ENCODE measurements at places on chromosomes 4 and X.

DNA sequence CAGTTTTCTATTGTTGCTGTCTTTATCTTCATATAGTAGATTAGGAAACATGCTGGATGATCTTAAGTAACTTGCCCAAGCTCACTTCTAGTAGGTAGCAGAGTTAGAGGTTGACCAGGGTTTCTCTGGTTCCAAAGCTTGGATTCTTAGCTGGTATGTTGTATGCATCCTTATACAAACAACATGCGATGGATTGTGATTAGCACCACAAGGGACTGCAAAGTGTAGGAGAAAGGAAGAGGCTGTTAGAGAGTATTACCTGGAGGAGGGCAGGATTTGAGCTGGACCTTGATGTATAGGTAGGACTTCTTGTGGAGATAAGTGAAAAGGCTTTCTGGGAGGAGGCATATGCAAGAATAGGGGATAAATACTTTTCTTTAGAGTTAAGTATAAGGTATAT is 5.6 kb downstream of the STIM2 start:
- no peak for DNase-seq

DNA sequence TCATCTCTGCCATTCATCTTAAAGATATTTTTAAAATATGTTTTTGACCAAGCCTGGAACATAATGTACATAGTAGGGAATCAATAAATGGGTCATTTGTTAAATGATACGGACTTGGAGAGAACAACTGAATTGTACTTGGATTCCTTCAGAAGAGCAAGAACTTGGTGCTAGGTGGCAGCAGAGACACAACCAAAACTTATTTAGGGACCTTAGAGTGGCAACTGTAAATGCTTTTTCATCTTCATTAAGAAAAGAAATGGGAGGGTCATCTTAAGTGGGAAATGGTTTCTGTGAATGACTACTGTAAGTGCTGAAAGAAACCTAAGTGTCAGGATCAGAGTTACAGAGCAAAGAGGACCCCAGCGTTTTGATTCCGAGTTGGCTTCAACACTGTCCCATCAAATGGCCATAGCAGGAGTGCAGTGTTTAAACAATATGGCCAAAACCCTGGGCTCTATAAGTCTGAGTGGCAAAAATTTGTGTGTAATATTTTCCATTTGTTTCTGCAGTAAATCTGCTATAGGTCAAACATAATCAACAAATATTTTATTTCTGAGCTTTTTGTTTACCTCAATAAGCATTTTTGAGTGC is 213.6 kb downstream of the PALLD start:
- no peak for DNase-seq

GRCh38 chr4:17597517-17597916 is 16.9 kb upstream of the MED28 start:
- DNase-seq, result no peak

- DNase-seq, result no peak
These were observed 348.8 kb downstream of the CCSER1 start for GRCh38 chr4:90476019-90476418.

GRCh38 chr4:162265802-162266201 is 102.0 kb upstream of the FSTL5 start:
- DNase-seq, result no peak

DNA sequence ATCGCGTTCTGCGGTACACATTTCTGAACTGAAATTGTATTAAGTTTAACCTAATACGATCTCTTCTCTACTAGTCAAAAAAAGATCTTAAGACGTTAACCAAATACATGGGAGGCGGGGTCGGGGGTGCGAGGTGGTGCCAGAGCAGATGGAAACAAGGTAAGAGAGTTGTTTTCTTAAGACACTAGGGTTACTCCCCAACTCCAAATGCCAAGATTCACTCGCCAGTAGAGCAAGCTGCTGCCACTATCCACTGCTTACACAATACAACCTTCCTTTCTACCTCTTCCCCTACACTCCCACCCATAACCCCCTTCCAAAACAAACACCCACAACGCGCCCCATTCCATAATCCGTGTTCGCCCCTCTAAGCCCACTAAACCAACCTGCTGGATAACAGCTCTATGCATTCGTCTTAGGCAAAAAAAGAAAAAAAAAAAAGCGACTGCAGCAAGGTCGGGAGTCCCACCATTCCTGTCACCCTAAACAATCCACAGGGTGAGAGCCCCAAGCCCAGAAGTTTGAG is 1.3 kb downstream of the LCORL start:
- no peak for DNase-seq

- no peak for DNase-seq
These were observed 11.2 kb upstream of the C1QTNF7 start for GRCh38 chr4:15416357-15417232.

DNA sequence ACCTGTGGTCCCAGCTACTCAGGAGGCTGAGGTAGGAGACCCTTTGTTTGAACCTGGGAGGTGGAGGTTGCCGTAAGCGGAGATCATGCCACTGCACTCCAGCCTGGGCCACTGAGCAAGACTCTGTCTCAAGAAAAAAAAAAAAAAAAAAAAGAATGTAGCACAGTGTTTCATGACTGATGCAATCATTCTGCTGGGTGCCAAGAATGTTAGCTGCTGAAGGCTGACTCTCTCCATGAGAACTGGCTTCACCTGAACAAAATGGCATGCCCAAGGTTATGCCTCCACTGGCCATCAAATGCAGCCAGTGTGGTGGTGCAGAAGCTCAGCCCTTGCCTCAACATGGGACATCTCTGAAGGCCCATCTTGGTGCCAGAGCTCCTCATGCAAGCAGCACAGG is 412.1 kb downstream of the ADAM29 start:
- no peak for DNase-seq

DNA sequence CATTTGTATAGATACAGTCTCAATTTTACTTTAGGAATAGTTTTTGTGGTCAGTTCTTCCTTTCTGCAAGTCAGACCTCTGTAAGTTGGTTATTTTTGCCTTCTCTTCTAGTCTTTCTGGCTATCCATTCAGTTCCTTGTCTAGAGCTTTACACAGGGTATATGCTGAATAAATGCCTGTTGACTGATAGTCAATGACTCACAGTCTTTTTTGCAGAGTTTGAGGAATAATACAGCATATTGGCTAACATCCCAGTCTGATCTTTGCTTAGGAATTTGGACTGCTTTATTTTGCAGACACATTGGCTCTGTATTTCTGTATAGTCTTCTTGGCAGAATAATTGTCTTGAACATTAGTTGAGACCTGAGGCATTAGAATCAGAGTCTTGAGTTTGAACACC is 132.4 kb downstream of the MAGEC1 start:
- DNase-seq, result no peak

GRCh38 chr4:121168446-121169281 is 4.5 kb upstream of the TNIP3 start:
- DNase-seq, result no peak

DNA sequence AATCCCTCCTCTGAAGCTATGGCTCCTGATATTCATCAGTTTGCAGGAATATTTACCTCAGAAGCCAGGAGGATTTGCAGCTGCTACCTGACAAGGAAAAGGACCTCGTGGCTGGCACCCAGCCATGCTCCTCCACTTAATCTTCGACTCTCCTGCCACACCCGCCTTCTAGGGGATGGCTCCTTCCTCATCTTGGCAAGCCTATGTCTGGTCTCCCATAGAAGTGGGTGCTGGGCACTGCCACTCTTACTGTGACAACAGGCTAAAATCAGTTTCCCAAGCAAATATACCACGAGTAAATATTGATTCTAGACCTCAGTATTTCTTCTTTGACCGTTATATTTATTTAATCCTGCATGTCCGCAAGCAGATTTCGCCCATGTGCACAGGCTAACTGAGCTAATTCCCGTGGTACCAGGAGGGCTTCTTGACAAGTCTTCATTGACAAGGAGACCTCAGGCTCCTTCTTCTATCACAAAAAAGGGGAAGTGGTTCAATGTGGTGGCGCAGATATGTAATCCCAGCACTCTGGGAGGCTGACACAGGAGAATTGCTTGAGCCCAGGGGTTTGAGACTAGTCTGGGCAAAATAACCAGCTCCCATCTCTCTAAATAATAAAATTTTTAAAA is 52.6 kb upstream of the DCTD start:
- no peak for DNase-seq

DNA sequence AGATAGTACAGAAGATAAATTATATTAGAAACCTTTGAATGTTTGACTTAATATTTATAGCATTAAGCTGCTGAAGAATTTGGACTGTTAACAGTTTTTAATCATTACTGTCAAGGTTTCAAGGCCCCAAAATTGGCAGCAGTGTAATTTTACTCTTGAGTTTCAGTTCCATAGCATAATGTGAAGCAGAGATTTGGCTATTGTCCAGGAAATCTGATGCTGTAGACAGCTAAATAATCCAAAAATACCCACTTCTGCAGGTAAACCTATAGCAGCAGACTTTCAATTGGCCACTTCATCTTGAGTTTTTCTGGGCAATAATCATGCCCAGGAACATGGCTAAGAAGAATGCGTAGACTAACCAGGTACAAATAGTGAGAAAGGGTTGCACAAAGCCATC is 85.0 kb downstream of the RCHY1 start:
- no peak for DNase-seq

DNA sequence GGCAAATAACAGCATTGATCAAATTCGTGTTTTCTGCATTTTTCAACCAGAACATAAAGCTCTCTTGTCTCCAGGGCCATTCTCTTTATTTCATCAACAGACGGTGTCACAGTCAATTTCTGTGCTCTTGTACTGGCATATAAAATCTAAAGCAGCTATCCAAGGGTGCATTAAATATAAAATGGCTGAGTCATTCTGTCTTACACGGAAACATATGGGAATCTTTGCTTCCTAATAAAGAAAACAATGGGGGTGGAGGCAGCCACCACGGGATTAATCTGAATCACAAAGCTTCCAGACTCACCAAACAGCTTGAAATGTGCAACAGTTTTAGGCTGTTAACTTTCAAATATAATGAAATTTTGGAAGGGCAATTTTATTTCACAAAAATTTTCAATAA is 132.6 kb downstream of the IL15 start:
- no peak for DNase-seq

DNA sequence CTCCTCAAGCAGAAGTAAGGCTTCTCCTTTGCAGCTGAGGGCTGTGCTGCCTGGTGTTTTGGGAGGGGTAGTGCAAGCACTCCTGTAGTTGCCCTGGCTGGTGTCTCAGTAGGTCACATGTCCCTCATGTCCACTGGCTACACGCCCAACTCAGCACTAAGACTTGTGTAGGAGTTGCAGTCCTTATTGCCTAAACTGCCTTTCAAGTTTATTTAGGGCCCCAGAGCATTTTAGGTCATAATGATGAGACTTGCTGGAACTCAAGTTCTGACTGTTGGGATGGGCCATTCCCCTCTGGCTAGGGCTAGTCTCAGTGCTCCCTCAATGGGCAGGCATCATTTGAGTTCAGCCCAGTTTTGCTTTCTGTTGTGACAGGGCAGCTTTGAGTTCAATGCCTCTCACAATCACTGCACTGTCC is 44.1 kb downstream of the PPM1K start:
- DNase-seq, result no peak

DNA sequence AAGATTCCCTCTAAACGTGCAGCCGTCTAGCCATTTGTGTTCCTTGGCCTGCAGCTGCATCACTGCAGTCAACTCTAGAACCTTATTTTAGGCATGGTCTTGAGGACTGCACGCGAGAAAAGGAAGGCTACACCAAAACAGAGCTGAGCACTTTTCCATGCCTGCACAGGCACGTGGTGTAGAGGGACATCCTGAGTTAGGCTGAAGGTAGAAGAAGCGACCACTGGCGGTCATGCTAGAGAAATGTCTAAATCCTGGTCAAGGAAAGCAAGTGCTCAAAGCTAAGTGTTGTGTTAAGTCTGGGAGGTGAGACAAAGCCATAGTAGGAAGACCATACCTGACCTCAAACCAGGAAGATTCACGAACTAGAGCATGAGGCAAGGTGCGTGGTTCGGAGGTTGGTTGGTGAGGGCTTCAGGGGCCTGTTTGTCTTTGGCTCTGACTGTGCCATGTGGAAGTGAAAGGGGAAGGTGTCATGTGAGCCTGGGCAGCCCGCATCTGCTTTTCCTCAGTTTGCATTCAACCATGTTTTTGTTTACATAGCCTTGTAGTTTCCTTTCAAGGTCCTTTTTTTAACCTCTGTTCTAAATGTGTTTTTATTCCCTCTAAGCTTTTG is 203.8 kb downstream of the AASDH start:
- DNase-seq, result no peak

DNA sequence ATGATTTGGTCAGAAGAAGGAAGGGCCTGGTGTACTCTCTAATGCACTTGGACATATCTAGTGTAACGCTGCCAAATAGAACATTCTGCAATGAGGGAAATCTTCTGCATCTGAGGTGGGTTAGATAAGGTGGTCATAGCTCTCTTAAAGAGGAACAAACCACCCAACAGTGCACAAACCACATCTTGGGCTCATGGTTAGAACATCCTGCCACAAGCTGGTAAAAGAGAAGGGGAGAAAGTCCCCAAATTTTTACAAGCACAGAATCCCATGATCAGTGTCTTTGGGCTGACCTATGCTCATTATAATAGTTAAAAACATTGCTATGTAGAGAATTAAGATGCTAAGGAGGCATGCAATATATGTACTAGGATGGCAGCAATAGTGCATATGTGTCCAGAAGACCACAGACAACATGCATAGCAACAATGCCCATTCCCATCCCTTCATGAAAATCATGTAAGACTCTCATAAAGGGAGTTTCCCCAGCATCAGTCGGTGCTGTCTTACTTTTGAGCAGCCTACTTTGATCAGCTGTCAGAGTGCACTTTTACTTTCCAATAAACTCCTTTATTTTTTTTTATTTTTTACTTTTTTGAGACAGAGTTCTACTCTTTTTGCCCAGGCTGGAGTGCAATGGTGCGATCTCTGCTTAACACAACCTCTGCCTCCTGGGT is 99.7 kb upstream of the SLC7A11 start:
- DNase-seq, result no peak

DNA sequence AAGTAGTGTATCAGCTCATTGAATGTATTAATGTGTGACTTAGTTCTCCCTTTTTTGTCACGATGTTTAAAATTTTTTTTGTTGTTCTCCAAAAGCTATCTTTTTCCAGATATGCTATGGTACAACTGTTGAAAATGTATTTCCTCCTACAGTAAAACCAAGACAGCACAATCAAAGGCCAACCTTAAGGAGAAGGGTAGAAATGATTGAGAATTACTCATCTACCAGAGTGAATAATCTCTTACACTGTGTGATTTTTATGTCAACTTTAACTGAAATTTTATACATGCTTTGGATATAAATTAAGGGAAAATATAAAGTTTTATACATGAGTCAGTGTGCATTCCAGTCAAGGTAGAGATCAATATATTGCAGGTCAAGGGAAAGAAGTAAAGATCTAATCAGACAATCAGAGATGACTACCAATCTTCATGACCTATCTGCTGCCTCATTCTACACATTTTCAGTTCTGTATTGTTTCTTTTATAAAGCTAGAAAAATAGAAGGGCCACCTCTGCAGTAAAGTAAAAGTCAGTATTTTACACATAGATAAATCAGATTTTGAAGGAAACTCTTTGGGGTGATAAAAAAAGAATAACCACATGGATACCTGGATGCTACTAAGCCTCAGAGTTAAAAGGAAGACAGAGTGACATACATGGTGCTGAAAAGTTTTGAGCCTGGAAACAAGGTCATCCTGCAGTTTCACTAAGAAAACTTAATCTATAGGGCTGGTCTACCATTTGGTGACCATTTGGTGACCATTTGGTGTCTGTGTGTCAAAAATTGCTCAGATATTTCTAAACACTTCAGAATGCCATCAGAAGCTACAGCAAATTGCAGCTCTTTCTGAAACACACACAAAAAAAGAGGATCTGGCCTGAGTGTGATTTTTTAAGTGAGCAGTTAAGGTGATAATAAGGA is 1.6 kb downstream of the FAM13A start:
- no peak for DNase-seq
